ENCODE measurements at places on chromosomes 4 and X.

DNA sequence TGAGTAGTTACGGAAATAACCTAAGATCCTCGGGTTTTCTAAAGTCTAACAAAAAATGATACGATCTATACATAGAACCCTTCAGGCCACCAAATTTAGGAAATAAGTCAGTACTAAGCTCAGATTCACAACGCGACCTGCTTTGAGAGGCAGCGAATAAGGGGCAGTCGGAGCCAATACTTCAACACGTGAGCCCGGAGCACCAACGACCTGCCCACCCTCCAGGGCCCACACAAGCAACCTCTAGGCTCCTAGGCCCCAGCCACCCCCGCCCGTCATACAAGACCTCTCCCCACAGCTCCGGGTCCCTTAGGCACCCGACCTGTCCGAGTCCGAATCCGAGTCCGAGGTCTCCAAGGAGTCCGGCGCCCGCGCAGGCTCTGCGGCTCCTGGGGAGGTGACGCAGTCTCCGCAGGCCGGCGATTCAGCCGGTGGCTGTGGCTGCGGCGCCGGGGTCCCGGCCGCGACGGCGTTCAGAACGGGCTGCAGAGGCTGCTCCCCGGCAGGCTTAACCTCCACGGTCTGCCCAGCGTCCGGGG, 580 bp downstream of the NAF1 start:
- no peaks in the 10 kb centered on the region for H3K27me3 ChIP-seq
- H3K4me3 ChIP-seq: peak overlapping the region; percentile 81
- peak overlapping the region; percentile 93 for H3K27ac ChIP-seq
- peaks cover 22% of the 10 kb centered on the region for H3K36me3 ChIP-seq

GRCh38 chr4:56466910-56467283, 520 bp upstream of the SRP72 start:
- H3K4me1 ChIP-seq: no peaks in the 10 kb centered on the region
- H3K27me3 ChIP-seq: no peaks in the 10 kb centered on the region
- H3K36me3 ChIP-seq: no peaks in the 10 kb centered on the region
- H3K27ac ChIP-seq: peak overlapping the region; percentile 71
- H3K4me3 ChIP-seq: peak overlapping the region; percentile 100

- no peaks in the 10 kb centered on the region for H3K4me1 ChIP-seq
- no peaks in the 10 kb centered on the region for H3K27me3 ChIP-seq
- H3K4me3 ChIP-seq: no peak overlapping the region
These were observed 195.3 kb downstream of the CHIC1 start for GRCh38 chrX:73758250-73758649.

DNA sequence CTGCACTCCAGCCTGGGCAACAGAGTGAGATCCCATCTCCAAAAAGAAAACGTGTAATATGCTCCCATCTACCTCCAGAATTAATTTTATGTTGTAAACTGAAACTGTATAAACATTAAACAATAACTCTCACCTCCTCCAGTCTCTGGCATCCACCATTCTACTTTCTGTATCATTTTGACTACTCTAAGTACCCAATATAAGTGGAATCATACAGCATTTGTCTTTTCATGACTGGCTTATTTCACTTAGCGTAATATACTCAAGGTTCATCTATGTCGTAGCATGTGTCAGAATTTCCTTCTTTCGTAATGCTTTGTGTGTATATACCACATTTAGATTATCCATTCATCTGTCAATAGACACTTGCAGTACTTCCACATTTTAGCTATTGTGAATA, 20.6 kb downstream of the F8 start:
- no peak overlapping the region for H3K27ac ChIP-seq
- no peaks in the 10 kb centered on the region for H3K4me1 ChIP-seq
- H3K27me3 ChIP-seq: no peaks in the 10 kb centered on the region
- no peaks in the 10 kb centered on the region for H3K36me3 ChIP-seq

GRCh38 chr4:80237992-80238391, 28.5 kb upstream of the FGF5 start:
- H3K4me1 ChIP-seq: no peaks in the 10 kb centered on the region
- no peaks in the 10 kb centered on the region for H3K27me3 ChIP-seq
- H3K36me3 ChIP-seq: no peaks in the 10 kb centered on the region

GRCh38 chrX:118049713-118050112, 66.9 kb downstream of the KLHL13 start:
- no peaks in the 10 kb centered on the region for H3K36me3 ChIP-seq
- no peak for DNase-seq
- no peak overlapping the region for H3K27ac ChIP-seq

GRCh38 chr4:169005453-169006099, 4.5 kb downstream of the CBR4 start:
- H3K27ac ChIP-seq: no peak overlapping the region
- H3K27me3 ChIP-seq: no peaks in the 10 kb centered on the region
- H3K4me3 ChIP-seq: no peak overlapping the region
- peaks cover 21% of the 10 kb centered on the region for H3K4me1 ChIP-seq

GRCh38 chr4:72418458-72418857, 150.6 kb downstream of the ADAMTS3 start:
- H3K4me1 ChIP-seq: no peaks in the 10 kb centered on the region
- DNase-seq: peak; percentile 40
- H3K27ac ChIP-seq: no peak overlapping the region
- no peaks in the 10 kb centered on the region for H3K27me3 ChIP-seq
- no peaks in the 10 kb centered on the region for H3K36me3 ChIP-seq

DNA sequence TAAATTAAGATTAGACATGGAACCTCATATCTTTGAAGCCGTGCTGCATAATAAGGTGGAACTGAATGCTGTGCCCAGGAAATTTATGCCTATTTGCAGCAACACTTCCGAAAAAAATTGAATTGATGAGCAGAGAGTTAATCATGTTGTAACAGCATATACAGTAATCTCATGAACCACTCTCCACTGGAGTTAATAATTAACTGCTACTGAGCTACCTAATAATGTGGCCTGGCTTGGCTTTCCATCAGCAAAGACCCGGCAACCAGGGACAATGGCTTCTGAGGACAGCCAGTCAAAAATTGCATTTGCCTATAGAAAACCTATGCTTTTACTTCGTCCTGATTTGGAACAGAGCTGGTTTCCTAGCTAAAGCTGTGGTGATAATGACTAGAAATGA, 63.8 kb upstream of the GATB start:
- no peak overlapping the region for H3K4me3 ChIP-seq
- H3K27ac ChIP-seq: no peak overlapping the region
- no peaks in the 10 kb centered on the region for H3K27me3 ChIP-seq

GRCh38 chr4:77047037-77047436, 28.8 kb downstream of the CCNI start:
- no peaks in the 10 kb centered on the region for H3K4me1 ChIP-seq
- no peak for DNase-seq
- no peak overlapping the region for H3K27ac ChIP-seq
- no peak overlapping the region for H3K4me3 ChIP-seq
- H3K27me3 ChIP-seq: no peaks in the 10 kb centered on the region
- H3K36me3 ChIP-seq: peaks cover 39% of the 10 kb centered on the region

DNA sequence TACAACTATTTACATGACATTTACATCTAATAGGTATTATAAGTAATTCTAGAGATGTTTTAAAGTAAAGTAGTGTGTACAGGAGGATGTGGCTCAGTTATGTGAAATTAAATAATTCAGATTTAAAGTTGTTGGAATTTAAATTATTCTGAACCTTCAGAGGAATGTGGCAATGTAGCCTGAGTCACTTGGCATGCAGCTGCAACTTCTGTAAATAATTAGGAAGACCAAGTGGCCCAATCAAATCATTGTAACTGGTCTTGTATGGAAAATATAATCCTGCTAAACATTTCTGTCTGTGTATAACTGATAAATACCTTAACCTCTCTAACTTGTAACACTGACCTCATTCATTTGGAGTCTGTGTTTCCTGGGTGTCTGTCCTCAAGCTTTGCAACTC, 828.9 kb downstream of the GLUD2 start:
- no peak overlapping the region for H3K27ac ChIP-seq
- no peak overlapping the region for H3K4me3 ChIP-seq
- H3K4me1 ChIP-seq: no peaks in the 10 kb centered on the region
- DNase-seq: no peak

- H3K4me3 ChIP-seq: no peak overlapping the region
- no peak for DNase-seq
- no peaks in the 10 kb centered on the region for H3K36me3 ChIP-seq
- no peaks in the 10 kb centered on the region for H3K4me1 ChIP-seq
- no peaks in the 10 kb centered on the region for H3K27me3 ChIP-seq
- H3K27ac ChIP-seq: no peak overlapping the region
These were observed 89.3 kb downstream of the RLIM start for GRCh38 chrX:74525116-74525515.

DNA sequence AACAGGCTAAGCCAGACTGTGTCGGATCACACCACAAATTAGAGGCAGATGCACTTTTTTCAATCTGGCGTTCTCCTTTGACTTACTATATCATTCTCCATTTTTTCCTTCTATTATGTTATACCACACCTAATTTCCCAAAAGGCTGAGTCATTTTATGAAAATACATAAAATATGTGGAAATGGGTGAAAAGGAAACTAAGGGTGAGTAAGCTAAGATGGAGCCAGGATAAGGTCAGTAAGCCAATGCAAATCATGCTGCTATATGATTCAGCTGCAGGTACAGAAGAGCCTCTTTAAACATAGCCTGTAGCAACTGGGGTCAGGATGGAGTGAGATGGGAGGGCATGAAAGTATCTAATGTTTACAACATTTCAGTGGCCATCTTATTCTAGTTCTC, 94.0 kb upstream of the TEX13A start:
- H3K4me3 ChIP-seq: no peak overlapping the region
- H3K4me1 ChIP-seq: no peaks in the 10 kb centered on the region
- H3K36me3 ChIP-seq: no peaks in the 10 kb centered on the region

DNA sequence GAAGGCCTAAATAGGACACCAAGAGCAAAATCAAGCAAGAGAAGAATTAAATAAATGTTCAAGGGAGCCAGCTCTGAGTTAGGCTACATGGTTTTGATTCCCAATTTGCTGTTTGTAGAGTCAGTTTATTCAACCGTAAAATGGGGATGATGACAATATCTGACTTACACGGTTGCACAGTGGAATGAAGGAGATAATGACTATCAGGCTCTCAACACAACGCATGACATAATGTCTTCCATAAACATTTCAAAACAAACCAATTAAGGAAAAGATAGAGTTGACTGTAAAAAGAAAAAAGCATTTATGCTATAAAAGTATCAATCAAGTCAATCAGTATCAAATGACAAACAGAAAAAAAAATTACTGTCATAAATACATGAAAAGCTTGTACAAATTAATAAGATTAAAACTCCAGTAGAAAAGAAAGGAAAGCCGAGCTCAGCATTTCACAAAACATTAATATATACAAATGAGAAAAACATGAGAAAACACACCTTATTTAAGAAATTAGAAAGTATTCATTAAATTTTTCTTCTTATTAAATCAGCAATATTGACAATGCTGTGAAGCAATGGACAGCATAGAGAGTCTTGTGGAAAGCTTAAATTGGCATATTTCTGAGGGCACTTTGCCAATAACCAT, 179.0 kb downstream of the SCFD2 start:
- H3K4me3 ChIP-seq: no peak overlapping the region
- no peak overlapping the region for H3K27ac ChIP-seq
- H3K27me3 ChIP-seq: no peaks in the 10 kb centered on the region
- H3K36me3 ChIP-seq: no peaks in the 10 kb centered on the region
- DNase-seq: no peak

GRCh38 chr4:55543858-55544257, 2.9 kb downstream of the CLOCK start:
- no peak for DNase-seq
- H3K27ac ChIP-seq: no peak overlapping the region
- H3K36me3 ChIP-seq: no peaks in the 10 kb centered on the region
- no peak overlapping the region for H3K4me3 ChIP-seq
- H3K27me3 ChIP-seq: no peaks in the 10 kb centered on the region
- H3K4me1 ChIP-seq: no peaks in the 10 kb centered on the region

DNA sequence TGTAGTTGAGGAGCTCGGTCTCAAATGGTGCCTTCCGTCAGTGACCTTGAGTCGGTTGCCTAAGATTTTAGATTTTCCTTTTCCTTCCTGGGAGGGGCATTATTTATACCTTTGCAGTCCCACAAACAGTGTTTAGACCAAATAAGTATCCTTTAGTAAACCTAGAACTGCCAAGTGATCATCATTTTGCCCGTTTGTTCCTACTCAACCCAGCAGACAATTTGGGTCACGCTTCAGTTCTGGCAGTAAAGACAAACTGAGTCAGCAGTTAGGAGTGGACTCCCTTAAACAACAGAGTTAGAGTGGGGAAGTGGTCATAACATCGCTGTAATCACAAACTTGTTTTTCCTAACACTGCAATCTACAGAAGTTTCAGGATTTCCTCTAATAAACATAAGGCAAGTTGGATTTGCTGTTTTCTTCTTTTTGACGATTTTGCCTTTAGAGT, 777 bp upstream of the WDFY3 start:
- H3K4me1 ChIP-seq: no peaks in the 10 kb centered on the region
- DNase-seq: peak; percentile 45
- H3K4me3 ChIP-seq: peak overlapping the region; percentile 93
- no peaks in the 10 kb centered on the region for H3K27me3 ChIP-seq
- H3K27ac ChIP-seq: peak overlapping the region; percentile 88

GRCh38 chr4:1495416-1496115, 89.3 kb upstream of the NKX1-1 start:
- no peaks in the 10 kb centered on the region for H3K4me1 ChIP-seq
- H3K4me3 ChIP-seq: no peak overlapping the region
- no peaks in the 10 kb centered on the region for H3K36me3 ChIP-seq
- no peak overlapping the region for H3K27ac ChIP-seq
- DNase-seq: no peak

- no peak for DNase-seq
- H3K4me3 ChIP-seq: no peak overlapping the region
- H3K27me3 ChIP-seq: no peaks in the 10 kb centered on the region
- no peaks in the 10 kb centered on the region for H3K36me3 ChIP-seq
These were observed 81.0 kb downstream of the EPHA5 start for GRCh38 chr4:65589331-65589730.

DNA sequence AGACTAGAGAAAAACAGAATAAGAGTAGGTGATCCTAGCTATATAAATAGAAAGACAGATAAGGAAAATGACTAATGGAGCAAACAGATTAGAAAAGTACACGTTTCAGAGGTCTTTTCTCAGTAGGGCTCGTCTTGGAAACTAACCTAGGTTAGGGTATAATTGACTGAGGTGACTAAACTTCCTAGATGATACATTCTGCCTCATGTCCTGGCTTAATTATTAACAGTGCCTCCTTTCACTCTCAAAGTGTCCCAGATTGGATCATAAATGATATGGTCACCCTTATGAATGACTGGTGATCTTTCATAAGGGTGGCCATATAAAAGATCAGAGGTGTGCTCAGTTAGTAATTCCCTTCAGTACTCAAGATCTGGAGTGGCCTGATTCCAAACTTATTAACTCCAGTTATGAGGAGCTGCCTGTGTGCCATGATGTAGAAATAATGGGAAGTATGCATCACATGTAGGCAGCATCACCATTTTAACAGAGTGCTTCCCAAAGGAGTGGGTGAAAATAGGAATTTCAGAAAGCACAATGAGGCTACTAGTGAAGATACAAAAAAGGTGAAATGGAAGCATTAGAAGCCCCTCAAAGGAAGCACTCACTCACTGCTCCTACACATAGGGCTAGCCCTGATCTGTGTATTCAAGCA, 14.7 kb upstream of the GRIA3 start:
- no peaks in the 10 kb centered on the region for H3K36me3 ChIP-seq
- no peak overlapping the region for H3K4me3 ChIP-seq
- DNase-seq: no peak
- H3K27me3 ChIP-seq: no peaks in the 10 kb centered on the region

Data from tibial nerve (tissue), 4 donors.